ENCODE measurements at places on chromosomes 4 and X.

- no peak for DNase-seq
Measured at GRCh38 chr4:152655272-152656129, 24.3 kb downstream of the TMEM154 start.

- DNase-seq: no peak
Measured at GRCh38 chr4:102640669-102641068, 120.1 kb downstream of the MANBA start.

DNA sequence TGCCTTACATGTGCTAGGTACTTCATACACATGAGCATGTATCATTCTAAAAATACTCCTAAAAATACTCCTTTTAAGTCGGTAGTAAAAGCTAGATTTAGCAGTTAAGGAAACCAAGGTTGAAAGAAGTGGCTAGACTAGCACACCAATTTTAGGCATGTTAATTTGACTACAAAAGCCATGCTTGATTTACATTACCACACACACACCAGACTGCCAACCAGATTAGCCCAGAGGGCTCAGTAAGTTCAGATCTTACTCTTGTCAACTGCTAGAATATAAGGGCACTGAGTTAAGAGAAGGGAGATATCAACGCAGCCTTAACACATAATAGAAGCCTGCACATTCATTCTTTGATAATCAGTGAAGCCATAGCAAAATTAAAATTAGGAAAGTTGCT is 117.9 kb downstream of the MID1IP1 start:
- no peak for DNase-seq

GRCh38 chr4:168695288-168695687 is 198.4 kb downstream of the PALLD start:
- DNase-seq: no peak

DNA sequence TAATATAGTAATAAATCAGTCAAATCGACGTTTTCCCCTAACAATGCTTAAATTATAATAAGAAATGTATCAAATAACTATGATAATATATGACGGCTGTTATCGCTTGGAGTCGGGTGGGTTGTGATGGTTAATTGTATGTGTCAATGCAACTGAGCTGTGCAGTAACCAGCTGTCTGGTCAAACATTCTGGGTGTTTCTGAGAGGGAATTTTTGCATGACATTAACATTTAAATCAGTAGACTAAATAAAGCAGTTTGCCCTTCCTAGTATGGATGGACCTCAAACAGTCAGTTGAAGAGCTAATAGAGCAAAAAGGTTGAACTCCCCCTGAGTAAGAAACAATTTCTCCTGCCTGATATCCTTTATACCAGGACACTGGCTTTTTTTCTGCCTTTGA is 96.7 kb downstream of the YIPF7 start:
- no peak for DNase-seq

DNA sequence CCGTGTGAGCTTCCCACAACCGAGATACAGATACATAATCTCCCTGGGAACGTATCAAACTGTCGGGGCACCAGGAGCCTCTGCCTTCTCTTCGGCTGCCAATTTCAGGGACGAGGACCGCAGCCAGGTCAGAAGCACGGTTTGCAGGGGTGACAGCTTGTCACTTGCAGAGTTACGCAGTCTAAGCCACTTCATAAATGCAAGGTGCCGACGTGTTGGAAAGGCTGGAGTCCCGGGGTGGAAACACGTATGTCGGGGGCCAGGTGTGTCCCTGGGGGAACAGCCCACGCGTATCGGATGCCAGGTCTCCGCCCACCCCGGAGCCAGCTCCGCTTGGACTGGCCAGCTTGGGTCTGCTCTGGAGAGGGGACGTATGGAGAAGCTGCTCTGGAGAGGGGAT is 76.3 kb upstream of the SHOX start:
- DNase-seq: no peak

DNA sequence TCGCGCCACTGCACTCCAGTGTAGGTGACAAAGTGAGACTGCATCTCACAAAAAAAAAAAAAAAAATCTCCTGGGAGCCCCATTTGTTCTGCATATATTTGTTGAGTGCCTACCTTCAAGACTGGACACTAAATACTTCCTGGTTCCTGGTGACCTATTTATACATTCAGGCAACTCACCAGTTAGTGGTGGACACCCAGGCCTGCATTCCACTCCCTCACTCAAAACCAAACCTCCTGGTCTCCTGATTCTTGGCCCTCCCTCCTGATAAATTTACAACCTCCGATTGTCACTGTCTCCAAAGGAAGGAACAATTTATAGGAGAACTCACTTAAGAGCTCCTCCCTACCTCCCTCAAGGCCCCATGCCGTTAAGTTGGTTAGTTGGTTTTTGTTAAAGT is 3.1 kb downstream of the SYAP1 start:
- DNase-seq: no peak

DNA sequence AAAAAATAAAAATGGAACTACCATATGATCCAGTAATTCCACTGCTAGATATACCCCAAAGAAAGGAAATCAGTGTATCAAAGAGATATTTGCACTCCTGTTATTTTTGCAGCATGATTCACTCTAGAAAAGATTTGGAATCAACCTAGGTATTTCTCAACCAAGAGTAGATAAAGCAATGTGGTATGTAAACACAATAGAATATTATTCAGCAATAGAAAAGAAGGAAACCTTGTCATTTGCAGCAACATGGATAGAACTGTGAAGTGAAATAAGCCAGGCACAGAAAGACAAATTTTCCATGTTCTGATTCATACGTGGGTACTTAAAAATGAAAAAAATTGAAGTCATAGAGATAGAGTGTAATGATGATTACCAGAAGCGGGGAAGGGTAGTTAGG is 362.3 kb upstream of the EPHA5 start:
- no peak for DNase-seq

- DNase-seq: peak; percentile 66
Measured at GRCh38 chr4:62324215-62324614, 1124.1 kb downstream of the ADGRL3 start.

DNA sequence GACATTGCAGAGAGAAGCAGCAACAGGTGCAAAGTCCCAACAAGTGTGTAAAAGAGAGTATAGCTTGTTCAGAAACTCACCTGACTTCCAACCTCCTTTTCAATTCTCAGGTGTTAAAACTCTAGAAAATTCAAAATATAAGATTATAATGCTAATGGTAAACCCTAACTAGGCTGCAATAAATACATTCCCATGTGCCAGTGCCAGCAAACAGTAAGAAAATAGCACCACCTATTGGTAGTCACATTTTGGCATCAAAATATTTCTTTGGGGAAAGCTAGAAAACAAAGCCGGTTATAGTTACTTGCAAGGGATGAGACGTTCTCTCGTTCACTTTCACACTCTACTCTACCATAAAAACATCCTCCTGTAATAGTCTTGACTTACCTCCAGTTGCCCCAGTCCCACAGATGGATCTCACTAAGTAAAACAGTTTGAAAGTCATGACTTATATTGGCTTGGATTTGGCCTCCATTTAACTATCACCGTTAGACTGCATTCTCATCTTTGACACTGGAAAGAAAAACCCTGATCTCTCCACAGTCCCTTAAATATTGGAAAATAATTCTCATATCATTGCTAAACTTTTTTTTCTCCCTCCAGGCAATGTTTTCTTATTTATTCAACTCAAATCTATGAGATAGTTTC is 9.6 kb downstream of the BMP3 start:
- DNase-seq: peak; percentile 79

GRCh38 chr4:160286051-160286450 is 1183.2 kb downstream of the RAPGEF2 start:
- no peak for DNase-seq

GRCh38 chrX:33987458-33987857 is 144.7 kb downstream of the FAM47A start:
- no peak for DNase-seq

- no peak for DNase-seq
Measured at GRCh38 chr4:127618427-127618826, 14.3 kb upstream of the INTU start.

GRCh38 chrX:10101269-10101668 is 55.5 kb upstream of the CLCN4 start:
- no peak for DNase-seq

DNA sequence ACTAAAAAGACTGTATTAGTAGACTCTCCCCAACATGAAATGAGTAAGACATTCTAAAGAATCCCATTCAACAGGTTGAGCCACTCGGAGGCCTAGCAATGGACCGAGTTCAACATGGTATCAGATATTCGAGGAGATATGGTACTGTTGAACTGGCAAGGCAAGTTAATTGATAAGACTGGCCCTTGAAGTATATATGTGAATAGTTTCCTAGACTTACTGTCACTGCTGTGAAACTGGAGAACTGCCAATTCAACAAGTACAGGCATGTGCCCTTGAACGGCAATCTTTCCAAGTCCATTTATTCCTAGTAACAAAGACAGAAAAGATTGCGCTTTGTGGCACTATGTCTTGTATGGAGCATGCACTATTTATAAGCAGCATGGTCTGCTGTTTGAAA is 24.4 kb downstream of the FAT1 start:
- DNase-seq: peak; percentile 81

GRCh38 chr4:53777244-53777984 is 186.1 kb upstream of the LNX1 start:
- DNase-seq: peak; percentile 44

DNA sequence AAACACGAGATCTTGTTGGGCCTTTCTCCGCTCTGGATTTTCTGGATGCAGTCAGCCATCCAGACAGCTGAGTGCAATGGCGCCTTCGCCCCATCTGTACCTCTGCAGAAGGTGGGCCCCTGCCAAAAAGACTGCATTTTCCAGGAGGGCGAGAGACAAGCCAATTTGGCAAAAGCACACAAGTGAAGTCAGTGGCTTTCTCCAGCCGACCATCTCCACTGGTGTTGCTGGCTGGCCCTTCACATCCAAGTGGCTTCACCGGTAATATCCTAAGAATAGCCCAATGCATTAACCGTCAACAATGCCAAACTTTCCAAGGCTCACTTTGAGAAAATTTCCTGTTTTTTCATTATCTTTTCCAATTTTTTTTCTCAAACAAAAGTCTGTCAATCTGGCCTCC is 96.2 kb upstream of the MXRA5 start:
- peak; percentile 16 for DNase-seq

DNA sequence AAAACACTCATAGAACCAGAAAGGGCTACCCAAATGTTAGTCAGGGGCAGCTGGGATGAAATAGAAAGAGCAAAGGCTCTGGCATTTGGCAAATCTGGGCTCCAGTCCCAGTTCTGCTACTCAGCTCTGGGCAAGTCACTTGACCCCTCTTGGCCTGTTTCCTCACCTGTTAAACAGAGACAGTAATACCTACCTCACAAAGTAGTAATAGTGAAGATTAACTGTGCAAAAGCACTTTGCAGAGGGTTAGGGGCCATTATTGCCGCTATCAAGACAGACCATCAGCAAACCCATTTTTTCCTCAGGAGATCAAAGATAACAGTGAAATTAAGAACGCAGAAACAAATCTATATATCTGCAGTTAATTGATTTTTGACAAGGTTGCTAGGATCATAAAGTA is 20.6 kb downstream of the ZBTB33 start:
- no peak for DNase-seq

DNA sequence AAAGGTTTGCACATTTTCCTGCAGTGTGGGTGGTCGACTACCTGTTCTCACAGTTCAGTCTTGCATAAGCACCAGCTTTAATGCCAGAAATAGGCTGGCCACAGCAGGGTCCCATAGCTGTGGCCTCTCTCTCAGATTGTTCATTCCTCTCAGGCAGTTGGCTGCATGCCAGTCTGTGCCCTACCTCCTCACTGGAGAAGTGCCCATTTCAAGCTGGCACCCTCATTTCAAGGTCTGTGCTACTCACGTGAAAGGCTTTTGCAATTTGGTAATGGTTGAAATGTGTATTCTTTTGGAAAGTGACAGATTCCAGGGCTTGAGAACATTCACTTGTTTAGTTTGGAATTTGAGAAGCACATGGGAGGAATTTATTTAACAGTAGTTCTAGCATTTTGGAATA is 28.9 kb upstream of the MTMR1 start:
- peak; percentile 25 for DNase-seq

DNA sequence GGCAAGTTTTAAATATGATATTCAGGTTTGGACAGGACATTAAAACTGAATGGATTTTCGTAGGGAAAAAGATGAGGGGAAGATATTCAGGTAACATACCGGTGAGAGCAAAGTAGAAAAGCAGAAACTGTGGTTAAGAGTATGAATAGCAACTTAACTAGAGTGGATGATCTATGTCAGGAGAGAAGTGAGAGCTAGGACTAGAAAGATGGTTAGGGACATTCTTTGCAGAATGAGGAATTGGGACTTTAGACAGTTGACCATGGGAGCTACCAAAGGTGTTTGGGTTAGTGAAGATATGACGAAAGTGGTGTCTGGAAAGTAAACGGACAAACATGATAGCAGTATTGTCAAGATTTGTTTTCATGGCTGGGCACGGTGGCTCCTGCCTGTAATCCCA is 45.2 kb downstream of the ANXA5 start:
- no peak for DNase-seq

GRCh38 chrX:617401-617800 is 13.2 kb upstream of the SHOX start:
- DNase-seq: no peak

- no peak for DNase-seq
Measured at GRCh38 chrX:52262195-52262546, 77.5 kb downstream of the MAGED4 start.

DNA sequence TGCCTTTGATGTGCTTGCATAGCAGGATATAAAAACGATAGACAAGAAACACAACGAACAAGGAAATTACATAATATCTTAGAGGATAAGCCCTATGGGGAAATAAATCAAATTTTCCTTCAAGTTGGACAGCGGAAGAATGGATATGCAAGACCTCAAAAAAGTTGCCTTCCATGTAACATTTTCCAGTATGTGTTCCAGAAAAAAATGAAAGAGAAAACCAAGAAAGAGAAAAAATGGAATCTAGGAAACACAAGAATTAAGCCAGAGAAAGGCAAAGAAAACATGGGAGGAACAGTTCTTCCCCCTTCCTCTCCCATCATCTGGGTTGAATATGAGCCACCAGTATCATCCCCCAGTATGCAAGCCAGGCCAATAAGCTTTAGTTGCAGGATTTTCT is 34.6 kb upstream of the MID1 start:
- no peak for DNase-seq

GRCh38 chr4:124505211-124505610 is 207.3 kb downstream of the ANKRD50 start:
- no peak for DNase-seq

DNA sequence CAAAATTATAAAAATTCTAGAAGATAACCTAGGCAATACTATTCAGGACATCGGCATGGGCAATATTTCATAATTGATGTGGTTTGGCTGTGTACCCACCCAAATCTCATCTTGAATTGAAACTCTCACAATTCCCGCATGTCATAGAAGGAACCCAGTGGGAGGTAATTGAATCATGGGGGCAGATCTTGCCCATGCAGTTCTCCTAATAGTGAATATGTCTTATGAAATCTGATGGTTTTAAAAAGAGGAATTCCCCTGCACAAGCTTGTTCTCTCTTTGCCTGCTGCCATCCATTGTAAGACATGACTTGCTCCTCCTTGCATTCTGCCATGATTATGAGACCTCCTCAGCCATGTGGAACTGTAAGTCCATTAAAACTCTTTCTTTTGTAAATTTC is 77.7 kb downstream of the DDX60 start:
- no peak for DNase-seq

DNA sequence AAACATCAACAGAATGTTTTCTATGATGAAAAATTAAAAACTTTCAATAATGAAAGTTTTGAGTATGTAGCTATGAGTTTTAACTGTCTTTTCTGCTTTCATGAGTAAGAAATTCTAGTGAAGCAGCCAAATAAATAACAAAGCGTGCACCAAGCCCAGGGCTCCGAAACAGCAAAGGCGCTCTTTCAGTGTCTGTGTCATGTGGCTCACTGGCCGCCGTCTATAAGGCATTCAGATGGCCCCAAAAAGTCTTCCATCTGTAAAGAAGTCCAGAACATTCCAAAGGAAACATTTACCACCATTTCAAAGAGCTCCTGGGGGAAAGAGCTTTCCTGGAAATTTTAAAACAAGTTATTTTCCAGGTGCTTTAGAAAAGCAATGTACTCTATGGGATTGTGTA is 139.9 kb downstream of the AFAP1 start:
- DNase-seq: peak; percentile 23

Data from tongue (tissue), 3 donors.